ENCODE measurements at places on chromosomes 1 and 21.

GRCh38 chr1:199305053-199305452 is 666.2 kb downstream of the PTPRC start:
- DNase-seq: no peak

DNA sequence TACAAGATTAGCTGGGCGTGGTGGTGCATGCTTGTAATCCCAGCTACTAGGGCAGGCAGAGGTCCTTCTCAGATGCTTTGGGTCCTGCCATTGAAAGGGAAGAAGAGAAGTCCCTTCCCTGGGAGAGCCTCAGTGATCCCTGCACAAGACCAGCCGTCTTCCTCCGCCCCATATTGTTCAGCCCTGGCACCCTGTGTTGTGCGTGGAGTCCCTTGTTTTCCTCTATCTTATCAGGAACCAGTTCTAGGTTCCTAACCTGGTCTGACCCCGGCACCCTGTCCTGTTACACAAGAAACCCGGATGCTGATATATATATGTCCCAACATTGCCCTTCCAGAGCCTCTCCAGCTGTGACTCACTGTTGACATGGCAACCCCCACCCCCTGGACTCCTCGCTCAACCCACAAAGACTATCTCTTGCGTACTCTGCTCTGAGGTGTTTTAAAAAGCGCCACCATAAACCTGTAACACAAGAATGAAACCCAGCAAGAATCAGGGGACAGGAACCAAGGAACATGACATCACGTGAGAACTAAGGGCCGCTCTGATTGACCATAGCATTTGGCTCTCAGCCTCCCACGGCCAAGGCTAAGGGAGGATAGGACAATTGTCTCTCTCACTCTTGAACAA is 4.8 kb downstream of the MX2 start:
- DNase-seq: peak; percentile 17

- DNase-seq: no peak
Measured at GRCh38 chr21:38343691-38344090, 86.9 kb downstream of the KCNJ15 start.

DNA sequence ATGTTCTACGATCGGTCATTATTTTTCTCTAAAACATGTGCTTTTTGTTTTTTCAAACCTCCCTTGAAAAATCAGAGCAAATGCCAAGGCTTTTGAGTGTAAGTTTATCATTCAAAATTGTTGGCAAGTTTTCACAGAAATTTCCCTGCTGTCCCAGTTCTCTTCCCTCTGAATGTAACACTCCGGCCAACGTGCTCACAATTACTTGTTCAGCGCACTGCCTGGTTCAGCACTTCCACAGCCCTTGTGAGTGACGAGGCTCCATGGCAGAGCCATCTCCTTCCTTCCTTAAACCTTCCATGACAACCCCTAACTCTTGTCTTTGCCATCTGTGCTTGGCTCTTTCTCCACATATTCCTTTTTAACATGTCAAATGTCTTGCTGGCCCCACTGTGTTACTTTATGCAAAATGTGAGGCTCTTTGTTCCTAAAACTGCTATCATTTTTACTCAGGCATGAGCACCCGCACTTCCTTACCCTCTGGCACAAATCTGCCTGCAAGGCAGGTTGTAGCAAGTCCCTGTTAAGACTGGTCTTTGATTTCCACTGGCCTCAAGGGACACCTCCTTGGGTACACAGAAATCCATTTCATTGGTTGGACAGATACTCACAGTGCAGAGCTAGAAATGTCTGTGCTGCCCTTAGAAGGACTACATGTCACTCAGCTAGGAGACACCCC is 142.8 kb downstream of the HUNK start:
- DNase-seq: no peak

DNA sequence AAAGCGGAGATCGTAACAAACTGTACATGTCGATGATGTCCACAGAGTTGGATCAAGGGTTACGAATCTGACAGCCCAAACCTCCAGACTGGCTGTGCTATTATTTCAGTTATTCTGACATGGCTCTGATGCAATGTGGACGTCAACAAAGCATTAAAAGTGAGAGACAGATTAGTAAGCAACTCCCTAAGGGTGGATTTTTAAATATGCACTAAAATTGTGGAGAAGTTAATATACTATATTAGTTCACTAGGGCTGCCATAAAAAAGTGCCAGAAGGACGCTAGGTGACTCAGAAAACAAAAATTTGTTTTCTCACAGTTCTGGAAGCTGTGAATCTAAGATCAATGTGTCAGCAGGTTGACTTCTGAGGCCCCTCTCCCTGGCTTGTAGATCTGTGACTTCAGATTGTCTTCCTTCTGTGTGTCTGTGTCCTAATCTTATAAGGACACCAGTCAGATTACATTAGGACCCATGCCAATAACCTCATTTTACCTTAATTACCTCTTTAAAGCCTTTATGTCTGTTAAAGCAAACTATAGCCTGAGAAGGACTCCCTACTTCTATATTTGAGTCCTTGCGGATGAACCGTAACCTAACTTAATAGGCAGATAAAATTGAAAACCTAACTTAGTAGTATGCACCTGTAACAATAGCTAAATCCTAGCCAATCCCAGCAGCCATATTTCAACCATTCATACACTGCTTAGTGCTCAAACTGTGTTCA is 66.0 kb upstream of the BACH1 start:
- DNase-seq: no peak

All from B cell (primary cell).